ENCODE measurements at places on chromosomes 7 and 10.

- H3K4me3 ChIP-seq = peak overlapping the region; percentile 92
- no peaks in the 10 kb centered on the region for H3K36me3 ChIP-seq
- peaks cover 48% of the 10 kb centered on the region for H3K4me1 ChIP-seq
Measured at GRCh38 chr7:98283127-98283886, 1.8 kb downstream of the BRI3 start.

DNA sequence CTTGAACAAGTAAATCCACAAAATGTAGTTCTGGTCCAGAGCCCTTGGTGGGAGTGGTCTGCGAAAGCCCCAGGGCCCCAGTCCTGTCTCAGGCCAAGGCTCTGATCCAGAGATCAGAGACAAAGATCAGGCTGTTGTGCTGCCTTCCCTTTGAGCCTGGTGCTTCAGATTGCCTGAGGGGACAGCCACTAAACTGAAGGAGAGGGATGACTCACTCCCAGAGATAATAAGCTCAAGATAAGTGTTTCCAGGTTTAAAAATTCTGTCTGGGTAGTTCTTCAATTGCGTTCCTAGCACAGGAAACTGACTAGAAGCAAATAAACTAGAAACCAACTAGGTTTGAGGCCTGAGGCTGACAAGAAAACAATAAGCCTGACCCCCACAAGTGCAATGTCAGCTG is 190.2 kb downstream of the RAMP3 start:
- DNase-seq = no peak
- no peaks in the 10 kb centered on the region for H3K27me3 ChIP-seq
- no peak overlapping the region for H3K27ac ChIP-seq
- no peak overlapping the region for H3K4me3 ChIP-seq
- H3K4me1 ChIP-seq = no peaks in the 10 kb centered on the region
- no peaks in the 10 kb centered on the region for H3K36me3 ChIP-seq

DNA sequence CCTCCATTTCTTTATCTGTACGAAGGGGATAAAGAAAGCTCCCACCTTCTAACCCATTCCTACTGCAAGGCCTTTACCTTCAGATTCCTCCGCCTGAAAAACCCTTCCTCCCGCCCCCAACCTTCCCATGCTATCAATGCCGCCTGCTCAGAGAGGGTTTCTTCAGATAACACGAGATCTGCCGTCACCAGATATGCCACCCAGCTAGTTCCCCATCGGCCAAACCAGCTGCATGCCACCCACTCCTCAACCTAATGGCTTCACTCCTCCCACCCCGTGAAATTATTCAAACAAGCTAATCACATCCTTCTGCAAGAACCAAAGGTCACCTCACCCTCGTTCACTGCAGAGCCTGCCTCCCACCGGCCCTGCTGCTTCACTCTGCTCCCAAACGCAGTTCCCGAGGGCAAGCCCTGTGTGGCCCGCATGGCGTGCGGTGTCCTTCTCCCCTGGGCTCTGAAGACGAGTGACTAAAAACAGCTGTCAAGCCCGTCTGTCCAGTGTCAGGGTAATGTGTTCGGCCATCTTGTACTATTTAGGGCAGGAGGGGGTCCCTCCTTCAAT is 46.8 kb upstream of the TMEM213 start:
- DNase-seq = no peak
- no peaks in the 10 kb centered on the region for H3K27me3 ChIP-seq
- H3K36me3 ChIP-seq = no peaks in the 10 kb centered on the region
- peaks cover 3% of the 10 kb centered on the region for H3K4me1 ChIP-seq
- H3K4me3 ChIP-seq = no peak overlapping the region
- no peak overlapping the region for H3K27ac ChIP-seq

GRCh38 chr7:134873253-134873652 is 93.8 kb downstream of the CALD1 start:
- H3K27me3 ChIP-seq = no peaks in the 10 kb centered on the region
- peaks cover 48% of the 10 kb centered on the region for H3K36me3 ChIP-seq
- peaks cover 29% of the 10 kb centered on the region for H3K4me1 ChIP-seq
- no peak overlapping the region for H3K4me3 ChIP-seq
- DNase-seq = no peak

DNA sequence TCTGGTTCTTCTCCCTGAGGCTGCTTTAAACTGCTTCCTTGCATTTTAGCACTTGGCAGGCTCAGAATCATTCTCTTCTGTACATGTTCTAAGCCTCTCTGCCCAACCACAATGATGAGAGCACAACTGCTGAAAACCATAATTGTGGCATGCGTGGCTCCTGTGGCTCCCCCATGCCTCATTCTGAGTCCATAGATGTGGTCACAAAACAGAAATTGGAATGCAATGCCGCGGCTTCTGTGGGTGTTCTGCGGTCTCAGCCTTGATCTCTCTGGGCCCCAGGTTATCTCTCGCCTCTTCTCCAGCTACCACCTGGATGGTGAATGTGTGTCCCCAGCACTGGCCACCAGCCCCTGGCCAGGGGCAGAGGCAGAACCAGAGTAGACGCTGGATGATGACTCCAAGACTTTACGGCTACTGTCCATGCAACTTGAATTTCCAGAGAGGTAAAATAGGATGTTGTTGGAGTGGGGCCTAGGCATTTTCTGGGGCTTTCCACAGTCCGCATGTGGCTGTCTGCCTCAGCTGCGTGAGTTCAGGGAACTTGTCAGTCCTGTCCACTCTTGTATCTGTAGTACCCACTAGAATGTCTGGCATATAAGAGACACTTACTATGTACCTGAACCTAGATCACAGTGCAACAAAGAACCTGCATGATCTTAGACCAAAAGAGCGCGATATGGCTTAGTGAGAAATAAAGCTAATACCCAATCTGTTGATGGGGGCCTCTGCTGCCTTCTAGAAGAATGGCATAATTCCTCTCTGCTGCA is 52.4 kb upstream of the ADRB1 start:
- H3K27ac ChIP-seq = no peak overlapping the region
- peaks cover 4% of the 10 kb centered on the region for H3K4me1 ChIP-seq
- DNase-seq = no peak

GRCh38 chr7:24665564-24666294 is 91.5 kb downstream of the GSDME start:
- H3K4me3 ChIP-seq = no peak overlapping the region
- no peaks in the 10 kb centered on the region for H3K36me3 ChIP-seq
- H3K4me1 ChIP-seq = peaks cover 15% of the 10 kb centered on the region
- H3K27me3 ChIP-seq = no peaks in the 10 kb centered on the region

DNA sequence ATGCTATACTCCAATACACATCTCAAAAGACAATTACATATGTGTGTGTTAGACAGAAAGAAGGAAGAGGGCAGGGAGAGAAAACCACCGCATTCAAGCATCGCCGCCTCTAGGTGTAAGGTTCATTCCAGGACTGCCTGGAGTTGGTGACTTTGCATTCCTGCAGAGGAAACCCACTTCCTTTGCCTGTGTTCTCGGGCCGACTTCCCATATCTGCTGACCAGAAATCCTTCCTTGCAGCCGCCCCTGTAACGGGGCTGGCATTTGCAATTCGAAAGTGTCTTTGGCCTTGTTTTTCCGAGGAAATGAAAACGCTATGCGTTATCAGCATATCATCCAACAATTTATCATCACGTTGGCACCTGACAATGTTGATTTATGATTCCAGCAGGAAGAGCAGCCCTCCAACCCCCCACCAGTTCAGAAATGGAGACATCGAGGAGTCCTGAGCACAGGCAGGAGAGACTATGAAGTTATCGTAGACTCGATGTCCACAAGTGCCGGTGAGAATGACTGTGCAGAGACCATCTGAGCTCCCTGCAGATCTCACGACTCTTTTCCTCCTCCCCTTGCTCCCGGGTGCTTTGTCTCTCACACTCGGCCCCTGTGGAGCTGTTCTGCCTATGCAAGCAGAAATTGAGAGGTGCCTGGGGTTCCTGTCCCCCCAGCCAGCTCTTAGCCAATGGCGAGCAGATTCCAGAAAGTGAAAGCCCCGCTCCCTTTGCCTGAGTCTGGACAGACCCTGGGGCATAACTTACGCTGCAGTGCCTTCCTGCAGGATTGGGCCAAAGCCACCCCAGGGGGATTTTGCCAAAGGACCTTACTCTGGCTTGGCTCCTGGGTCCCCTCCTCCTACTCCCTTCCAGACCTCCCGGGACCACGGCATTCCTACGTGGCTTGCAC is 68.9 kb upstream of the FOXK1 start:
- H3K4me3 ChIP-seq = no peak overlapping the region
- peak overlapping the region; percentile 80 for H3K27ac ChIP-seq
- no peaks in the 10 kb centered on the region for H3K4me1 ChIP-seq
- no peaks in the 10 kb centered on the region for H3K27me3 ChIP-seq
- DNase-seq = no peak
- H3K36me3 ChIP-seq = no peaks in the 10 kb centered on the region

DNA sequence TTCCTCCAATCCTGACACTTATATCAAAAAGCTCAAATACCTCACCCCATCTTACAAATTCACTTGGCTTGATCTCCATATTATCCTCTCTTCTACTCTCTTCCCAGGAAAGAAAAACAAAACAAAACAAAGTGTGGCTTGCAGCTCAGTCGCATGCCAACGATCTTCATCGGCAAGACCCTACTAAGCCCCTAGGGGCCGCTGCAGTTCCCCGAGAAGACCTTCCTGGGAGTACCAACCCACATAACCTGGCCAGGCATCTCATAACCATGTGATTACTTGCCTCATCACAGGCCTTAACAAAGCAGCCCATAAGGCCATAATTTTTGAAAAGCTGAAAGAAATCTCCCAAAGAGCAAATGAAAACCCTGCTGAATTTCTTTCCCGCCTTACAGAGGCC is 103.7 kb downstream of the ZNF92 start:
- no peak overlapping the region for H3K27ac ChIP-seq
- H3K27me3 ChIP-seq = no peaks in the 10 kb centered on the region
- DNase-seq = no peak
- H3K36me3 ChIP-seq = no peaks in the 10 kb centered on the region
- no peak overlapping the region for H3K4me3 ChIP-seq

DNA sequence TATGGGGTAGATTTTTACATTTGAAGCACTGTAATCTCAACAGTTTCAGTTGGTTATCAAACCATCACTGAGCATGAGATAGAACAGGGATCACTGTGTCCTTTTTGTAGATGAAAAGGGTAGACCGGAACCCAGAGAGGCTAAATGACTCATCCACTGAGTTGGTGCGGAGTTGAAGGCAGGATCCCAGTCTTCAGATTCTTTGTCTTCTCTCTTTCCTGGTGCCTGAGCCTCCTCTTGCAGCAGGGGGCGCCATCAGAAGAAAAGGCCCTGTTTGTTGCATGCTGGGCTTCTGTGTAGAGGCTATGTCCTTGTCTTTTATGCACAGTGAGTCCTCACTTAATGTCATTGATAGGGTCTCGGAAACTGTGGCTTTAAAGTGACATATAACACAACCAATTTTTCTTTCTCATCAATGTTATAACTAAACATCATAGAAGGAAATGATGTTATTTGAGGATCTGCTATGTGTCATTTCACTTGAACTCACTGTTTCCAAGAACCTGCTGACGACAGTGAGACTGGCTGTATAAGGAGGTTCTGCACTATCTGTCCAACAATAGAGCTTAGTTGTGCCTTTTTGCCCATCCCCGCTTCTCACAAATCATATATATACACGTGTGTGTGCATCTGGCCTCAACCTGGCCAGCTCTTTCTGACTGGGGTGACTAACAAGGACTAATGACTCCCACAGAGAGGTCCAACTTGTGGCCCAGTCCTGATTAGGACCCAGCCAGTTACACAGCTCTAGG is 14.3 kb downstream of the ZNF282 start:
- H3K36me3 ChIP-seq = no peaks in the 10 kb centered on the region
- no peaks in the 10 kb centered on the region for H3K27me3 ChIP-seq
- no peaks in the 10 kb centered on the region for H3K4me1 ChIP-seq
- no peak overlapping the region for H3K27ac ChIP-seq

- no peaks in the 10 kb centered on the region for H3K4me1 ChIP-seq
- DNase-seq = no peak
- no peaks in the 10 kb centered on the region for H3K27me3 ChIP-seq
- no peak overlapping the region for H3K27ac ChIP-seq
- H3K4me3 ChIP-seq = no peak overlapping the region
- H3K36me3 ChIP-seq = no peaks in the 10 kb centered on the region
Measured at GRCh38 chr7:142583446-142583845, 165.8 kb upstream of the PRSS1 start.

DNA sequence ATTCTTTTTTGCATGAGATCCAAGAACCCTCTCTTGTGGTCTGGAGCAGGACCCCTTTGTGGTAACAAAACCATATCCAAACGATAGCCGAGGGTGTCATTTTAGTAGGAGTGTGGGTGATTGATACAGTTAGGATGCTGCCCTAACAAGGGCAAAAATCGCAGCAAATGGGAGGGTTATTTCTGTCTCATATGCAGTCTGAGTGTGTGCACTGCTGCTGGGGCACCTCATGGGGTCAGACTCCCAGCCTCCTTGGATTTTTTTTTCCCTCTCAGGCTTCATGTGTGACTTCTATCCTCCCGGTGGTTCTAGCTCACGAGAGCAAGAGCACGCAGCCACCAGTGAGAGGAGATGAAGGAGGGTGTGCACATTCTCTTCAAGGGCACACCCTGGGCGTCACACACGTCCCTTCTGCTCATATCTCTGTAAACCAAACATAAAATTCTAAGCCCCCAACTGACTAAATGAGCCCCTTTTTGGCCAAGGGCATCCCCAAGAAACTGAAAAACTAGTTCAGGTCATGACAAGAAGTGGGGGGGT is 28.6 kb upstream of the IL15RA start:
- no peak for DNase-seq
- H3K4me3 ChIP-seq = no peak overlapping the region
- H3K27ac ChIP-seq = no peak overlapping the region
- no peaks in the 10 kb centered on the region for H3K4me1 ChIP-seq

DNA sequence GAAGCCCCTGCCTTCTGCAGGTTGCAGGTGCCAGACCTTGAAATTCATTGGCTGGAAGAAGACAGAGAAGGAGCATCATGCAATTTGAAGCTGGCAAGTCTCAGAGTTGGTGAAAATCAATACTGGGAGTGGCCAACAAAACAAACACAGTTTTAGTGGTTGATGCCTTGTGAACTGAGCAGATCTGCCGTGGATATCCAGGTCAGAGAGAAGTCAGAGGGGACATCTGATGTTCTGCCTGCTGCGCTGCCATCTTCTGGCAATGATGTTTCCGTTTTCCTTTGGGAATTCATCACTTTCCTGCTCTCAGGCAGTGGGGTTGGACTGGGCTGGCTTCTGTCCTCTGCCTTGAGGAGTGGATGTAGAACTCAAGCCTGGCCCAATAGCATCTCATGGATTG is 132.0 kb downstream of the RPS24 start:
- H3K27me3 ChIP-seq = no peaks in the 10 kb centered on the region
- no peaks in the 10 kb centered on the region for H3K4me1 ChIP-seq
- no peak overlapping the region for H3K4me3 ChIP-seq
- no peak for DNase-seq
- H3K27ac ChIP-seq = no peak overlapping the region

DNA sequence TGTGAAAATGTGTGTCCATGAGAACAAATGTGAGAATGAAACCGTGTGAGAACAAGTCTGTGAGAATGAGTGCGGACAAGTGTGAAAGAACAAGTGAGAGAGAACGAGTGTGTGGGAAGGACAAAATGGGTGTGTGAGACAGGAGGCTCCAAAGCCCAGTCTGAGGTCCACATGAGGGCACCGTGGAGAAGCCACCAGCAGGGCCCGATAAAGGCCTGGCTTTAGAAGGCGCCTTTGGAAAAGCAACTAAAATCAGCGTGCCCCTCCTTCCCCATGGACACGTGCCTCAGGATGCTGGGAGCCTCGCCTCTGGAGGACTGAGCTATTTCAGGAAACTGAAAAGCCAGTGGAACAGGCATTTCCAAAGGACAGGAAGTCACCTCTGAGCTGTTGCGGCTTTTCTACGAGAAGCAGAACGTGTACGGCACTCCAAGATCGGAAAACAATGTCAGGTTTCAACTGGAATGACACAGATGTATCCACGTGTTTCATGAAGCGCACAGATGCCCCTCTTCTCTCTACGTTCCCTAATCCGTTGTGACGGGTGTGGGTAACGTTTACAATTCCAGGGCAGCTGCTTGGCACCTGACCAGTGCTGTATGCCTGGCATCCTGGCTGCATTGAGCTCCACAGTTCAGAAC is 46.4 kb downstream of the ESYT2 start:
- peak overlapping the region; percentile 27 for H3K4me3 ChIP-seq
- peaks cover 7% of the 10 kb centered on the region for H3K36me3 ChIP-seq
- DNase-seq = peak; percentile 73
- peak overlapping the region; percentile 59 for H3K27ac ChIP-seq
- H3K4me1 ChIP-seq = no peaks in the 10 kb centered on the region

Measured in heart left ventricle (tissue), 16 donors.